Renal cortex interstitium (tissue), 15 donors: ENCODE measurements at places on chromosomes 16 and 17. TPM values are rescaled to one million over a fixed set of nuclear protein-coding genes. Genes with fewer than 3 reads are reported as not detected.

DNA sequence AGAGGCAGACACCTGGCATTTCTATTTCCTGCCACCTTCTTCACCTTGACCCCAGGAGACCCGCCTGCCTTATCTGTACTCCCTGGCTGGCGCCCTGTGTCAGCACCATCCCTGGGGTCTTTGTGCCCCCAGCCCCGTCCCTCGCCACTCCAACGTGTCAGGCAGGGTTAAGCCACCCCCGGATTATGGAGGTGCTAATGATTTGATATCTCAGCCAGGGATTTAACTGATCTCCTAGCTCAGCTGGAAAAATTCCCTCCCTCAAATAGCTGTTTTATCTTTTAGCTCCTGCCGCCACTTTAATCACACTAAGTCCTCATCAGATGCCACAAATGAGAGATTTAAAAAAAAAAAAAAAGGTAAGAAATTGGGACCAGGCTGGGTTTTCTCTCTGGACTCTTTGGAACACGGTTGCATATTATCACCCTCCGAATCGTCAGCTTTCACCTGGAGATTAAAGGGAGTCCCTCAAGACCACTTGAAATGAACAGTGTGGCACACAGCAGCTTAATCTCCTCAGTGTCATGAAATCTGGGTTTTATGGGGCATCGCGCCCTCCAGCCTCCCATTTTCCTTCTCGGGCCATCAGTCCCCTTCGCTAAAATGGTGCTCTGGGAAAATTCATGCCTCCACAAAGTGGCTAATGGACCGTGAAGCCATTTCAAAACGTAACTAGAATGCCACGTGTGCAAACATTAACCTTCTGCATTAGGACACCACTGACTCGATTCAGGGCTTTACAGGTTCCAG, 26.2 kb upstream of the WFDC1 start:
- peak; percentile 77 for DNase-seq

GRCh38 chr17:65027305-65027704, 29.2 kb downstream of the GNA13 start:
- no peak for DNase-seq

GRCh38 chr17:67532326-67532871, 155.3 kb downstream of the PITPNC1 start:
- DNase-seq: no peak

DNA sequence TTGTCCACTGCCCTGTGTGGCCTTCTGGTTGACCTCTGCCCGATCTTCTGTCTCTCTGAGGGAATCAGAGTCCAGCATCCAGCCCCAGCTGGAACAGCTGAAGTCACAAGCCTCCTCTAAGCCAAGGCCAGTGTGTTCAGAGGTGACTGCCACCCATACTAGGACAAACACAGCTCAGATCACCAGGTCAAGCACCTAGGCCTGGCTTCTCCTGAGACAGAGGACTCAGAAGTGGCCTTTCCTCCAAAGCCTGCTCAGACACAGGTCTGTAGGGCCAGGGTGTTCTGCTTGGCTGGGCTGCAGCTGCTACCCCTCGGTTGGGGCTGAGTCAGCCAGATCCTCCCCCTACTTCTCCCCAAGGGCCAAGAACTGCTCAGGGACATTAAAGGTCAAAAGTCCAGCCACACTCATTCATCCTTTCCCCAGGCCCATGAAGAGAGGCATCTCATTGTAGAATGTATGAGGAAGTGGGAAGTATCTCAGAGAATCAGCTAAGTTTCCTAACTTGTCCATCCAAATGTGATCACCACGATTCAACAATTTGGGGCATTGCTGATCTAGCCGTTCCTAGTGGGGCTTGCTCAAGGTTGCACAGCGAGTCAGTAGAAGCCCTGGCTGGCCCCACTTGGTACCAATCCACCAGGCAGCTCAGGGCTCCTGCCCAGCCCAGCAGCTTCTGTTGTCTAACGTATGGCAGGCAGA, 7.6 kb downstream of the SLC46A1 start:
- DNase-seq: no peak

DNA sequence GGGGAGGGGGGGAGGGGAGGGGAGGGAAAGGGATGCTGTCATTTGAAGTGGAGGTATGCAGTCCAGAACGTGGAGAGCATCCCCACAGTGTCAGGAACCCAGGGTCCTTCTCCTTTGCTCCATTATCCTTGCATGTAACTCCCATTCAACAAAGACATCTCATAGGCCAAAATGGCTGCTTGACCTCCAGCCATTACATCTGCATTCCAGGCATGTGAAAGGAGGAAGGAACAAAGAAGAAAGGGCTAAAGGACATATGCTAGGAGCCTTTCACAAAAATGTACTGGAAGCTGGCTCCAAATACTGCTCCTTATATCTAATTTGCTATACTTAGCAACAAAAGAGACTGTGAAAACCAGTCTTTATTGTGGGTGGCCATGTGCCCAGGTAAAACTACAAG, 87.0 kb upstream of the CRHR1 start:
- no peak for DNase-seq

HAS3 gene
- 3.1 TPM for polyA plus RNA-seq

DNA sequence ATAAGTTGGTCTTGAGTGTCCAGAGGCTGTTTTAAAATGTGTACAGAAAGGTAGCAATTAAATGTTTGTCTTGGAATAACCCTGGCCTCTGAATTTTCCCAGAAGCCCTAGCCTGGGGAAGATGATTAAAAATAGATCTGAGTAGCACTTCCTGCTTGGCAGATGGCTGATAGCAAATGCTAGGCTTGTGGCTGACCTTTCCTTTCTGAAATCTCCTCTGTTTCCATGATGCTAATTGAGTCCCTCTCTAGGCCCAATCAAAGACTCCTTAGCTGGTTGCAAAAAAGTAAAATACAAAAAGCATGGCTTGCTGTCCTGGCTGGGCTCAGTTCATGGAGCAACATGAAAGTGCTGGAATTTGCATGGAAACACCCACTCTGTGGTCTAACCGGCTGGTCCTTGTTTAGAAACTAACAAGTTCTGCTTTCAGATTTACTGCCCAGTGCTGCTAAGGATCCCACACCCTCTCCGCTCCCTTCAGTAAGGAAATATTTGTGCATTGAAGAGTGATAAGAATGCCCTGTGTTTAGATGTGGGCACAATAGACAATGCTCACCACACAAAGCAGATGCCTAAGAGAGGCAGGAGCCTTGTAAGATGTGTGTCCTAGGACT, 40.8 kb downstream of the YPEL2 start:
- no peak for DNase-seq

- no peak for DNase-seq
Observed at GRCh38 chr17:222172-222571, 40.7 kb upstream of the DOC2B start.

DNA sequence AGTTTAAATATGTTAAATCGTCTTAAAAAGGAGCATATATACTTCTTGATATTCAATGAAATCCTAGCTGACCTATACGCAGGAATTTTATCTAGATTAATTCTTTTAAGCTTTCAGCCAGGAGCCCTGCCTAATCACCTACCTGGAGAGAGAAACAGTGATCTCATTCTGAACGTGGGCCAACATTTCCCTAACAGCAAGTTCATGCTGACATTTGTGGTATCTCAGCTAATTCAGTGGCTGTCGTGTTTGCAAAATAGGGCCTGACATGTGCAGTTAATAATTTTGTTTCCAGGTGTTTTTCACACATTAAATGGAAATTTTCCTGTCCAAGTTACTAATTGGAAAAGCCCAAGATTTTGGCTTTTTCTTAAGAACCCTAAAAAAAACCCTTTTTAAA, 17.4 kb downstream of the KRT24 start:
- DNase-seq: no peak

- no peak for DNase-seq
Observed at GRCh38 chr17:57572062-57572461, 173.0 kb downstream of the CCDC182 start.

DNAI2 gene
- 0.09 TPM for polyA plus RNA-seq

ANKRD40CL gene
- 0.23 TPM for polyA plus RNA-seq

DNA sequence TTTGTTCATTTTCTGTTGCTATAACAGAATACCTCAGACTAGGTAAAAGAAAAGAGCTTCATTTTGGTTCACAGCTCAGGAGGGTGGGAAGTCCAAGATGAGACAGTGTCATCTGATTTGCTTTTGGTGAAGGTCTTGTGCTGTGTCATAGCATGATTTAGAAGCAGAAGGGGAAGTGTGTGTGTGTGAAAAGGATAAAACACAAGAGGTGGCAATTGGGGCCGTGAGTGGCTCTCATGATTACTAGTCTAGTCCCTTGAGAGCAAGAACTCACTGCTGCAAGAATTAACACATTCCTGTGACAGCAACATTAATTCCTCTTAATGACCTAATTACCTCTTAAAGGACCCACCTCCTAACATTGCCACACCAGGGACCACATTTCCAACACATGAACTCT, 8.3 kb downstream of the SLC35G3 start:
- DNase-seq: no peak

DNA sequence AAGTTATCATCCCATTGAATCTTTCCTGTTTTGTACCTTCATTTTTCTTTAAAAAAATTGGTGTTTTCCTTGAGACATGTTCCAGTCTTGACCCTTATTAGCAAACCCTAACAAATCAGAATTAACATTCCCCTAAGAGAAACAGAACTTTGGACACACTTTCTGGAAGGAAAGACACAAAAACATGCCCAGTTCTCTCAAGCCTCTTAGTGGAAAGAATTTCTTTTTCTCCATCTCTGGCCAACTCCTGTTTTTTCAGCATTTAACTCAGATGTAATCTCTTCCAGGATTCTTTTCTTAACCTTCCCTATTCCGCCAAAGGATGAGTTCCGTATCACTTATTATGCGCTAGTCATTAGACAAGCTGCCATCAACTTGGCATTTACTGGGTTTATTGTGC, 23.9 kb upstream of the CDH8 start:
- DNase-seq: no peak

GRCh38 chr17:55652114-55652823, 70.4 kb downstream of the TMEM100 start:
- DNase-seq: no peak

GRCh38 chr17:29977836-29978235, 36.4 kb downstream of the EFCAB5 start:
- DNase-seq: no peak

DNA sequence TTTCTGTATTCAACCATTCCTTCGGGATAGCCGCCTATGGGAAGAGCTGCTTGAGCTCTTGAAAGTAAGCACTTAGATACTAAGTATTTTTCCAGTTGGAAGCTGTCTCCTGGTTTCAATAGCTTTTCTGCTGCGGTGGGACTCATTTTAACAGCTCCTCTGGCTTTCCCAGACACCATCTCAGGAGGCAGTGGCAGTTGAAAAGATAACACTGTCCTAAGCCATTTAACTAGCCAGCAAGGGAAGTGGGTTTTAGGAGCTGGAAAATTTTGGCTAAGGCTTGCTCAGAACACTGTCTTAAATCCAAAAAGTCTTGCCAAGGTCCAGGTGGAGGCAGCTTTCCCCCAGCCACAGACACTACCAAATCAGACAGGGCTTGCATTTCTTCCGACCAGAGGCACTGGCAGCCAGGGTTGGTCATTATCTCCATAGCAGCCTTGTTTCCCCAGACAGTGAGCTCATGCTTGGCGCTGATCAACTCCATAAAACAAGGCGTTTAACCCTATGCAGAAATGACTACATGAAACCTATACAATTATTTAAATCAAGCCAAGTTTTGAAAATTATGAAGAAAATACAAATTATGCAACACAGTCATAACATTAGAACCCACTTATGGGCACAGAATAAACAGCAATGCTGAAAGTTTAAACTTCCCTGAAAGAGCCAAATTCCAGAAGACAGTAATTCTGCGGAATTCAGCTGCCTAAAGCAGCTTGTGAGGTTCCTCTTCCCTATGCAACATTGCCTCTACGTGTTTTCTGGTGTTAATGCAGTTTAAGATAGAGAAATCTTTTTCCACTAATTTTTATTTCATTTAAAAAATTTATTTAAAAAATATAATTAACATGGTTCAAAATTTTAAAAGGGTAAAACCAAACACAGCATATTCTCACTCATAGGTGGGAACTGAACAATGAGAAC, 25.0 kb downstream of the GABARAPL2 start:
- DNase-seq: no peak

DNA sequence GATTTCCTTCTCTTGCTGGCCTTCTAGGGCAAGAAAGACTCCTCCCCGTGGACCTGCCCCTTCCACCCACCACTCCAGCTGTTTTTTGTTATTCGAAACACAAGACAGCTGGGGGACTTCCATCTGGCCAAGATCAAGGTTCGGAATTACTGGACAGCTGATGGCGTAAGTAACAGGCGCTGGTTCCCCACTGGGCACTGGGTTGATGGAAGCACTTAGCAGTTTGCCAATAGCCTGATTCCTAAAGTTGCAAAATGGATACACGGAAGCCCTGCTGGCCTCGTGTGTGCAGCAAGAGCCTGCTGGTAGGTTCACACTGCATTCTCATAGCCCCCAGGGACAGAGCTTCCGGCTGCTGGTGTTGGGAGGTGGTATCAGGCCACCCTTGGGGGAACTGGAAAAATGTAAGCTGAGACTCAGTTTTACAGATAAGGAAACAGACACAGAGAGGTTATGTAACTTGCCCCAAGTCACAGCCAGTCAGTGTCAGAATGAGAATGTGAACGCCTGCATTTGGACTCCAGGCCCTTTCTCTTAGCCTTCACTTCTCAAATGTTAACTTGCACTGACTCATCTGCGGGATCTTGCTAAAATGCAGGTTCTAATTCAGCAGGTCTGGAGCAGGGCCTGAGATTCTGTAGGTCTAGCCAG, 171.7 kb downstream of the KATNIP start:
- DNase-seq: no peak

DNA sequence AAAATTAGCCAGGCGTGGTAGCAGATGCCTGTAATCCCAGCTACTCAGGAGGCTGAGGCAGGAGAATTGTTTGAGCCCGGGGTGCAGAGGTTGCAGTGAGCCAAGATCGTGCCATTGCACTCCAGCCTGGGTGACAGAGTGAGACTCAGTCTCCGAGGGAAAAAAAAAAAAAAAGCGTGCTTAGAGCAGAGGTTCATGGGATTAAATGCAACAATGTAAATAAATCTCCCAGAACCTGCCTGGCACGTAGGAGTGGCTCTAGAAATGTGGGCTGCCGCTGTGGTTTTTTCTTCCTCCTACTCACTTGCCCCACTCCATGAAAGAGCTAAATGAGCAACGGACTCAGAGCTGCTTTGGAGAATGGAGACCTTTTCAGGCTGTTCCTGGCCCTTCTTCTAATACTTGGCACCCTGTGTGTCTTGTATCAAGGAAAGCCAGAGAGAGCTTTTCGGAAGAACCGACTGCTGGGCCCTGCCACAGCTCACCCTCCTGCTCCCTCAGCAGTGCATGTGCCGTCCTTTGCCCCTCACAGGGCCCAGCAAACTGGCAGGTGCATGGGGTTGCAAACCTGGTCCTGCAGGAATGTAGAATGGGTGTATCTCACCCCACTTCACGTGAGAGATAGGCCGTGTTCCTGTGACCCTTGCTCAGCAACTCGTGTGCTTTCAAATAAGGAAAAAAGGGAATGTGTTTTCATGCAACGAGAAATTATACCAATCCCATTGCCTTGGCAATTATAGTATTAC, 52.0 kb downstream of the LDHD start:
- DNase-seq: no peak

SAMD14 gene
- polyA plus RNA-seq: 13.2 TPM

CA5A gene
- polyA plus RNA-seq: 0.11 TPM

GRCh38 chr17:6796017-6796886, 20.2 kb downstream of the FBXO39 start:
- DNase-seq: no peak

ABAT gene
- 68.6 TPM for polyA plus RNA-seq

- DNase-seq: no peak
Observed at GRCh38 chr17:58301504-58302150, 20.9 kb upstream of the MPO start.

GRCh38 chr16:87074641-87075318, 242.4 kb downstream of the C16orf95 start:
- DNase-seq: peak; percentile 58
